ENCODE measurements at places on chromosomes 3 and 15.

- no peak for DNase-seq
Observed at GRCh38 chr15:95912728-95913127, 417.8 kb upstream of the NR2F2 start.

GRCh38 chr15:78811124-78811824, at the start of gene ADAMTS7:
ADAMTS7 (minus strand) TSS chr15:78811464; CDS start chr15:78811220, 244 bp downstream.
- peak; percentile 32 for DNase-seq

GRCh38 chr3:59839810-59840515, 790.1 kb upstream of the CFAP20DC start:
- DNase-seq = no peak

DNA sequence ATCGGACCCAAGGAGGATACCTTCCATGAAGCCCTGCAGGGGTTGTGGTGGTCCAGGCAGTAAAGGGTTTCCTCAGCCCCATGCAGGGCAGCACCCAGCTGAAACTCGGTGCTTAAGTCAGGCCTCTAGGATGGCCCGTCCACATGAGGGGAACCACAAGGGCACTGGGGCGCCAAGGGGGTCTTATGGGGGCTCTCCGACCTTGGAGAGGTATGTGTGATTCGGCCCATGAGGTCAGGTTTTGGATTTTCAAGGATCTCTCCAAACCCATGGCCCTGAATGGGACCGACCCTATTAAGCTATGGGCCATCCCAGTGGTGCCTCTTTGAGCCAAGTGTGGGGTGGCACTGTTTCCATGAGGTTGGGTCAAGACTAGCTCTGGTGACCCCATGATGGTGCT, 233.3 kb downstream of the SNRPN start:
- DNase-seq = no peak

- DNase-seq = peak; percentile 56
Observed at GRCh38 chr3:65979731-65980130, 59.0 kb downstream of the MAGI1 start.

- DNase-seq = no peak
Observed at GRCh38 chr3:43448098-43448497, 161.8 kb downstream of the SNRK start.

DNA sequence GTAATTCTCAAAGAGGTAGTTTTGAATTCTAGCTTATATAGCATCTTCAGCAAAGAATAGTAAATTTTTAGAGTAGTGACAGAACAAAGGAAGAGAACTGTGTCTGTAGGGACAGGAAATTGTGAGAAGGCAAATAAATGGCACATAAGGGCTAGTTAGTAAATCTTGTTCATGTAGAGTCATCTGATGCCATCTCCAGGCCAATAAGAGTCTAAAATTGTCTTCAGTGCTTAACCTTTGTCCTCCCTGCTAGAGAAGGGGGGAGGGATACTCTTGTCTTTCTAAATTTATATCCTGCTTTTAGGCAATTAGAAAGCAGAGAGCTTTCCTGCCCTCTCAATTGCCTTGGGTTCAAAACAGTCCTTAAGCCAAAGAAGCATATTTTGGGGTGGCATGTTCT, 87.0 kb upstream of the DNAJC19 start:
- no peak for DNase-seq

GRCh38 chr3:111747490-111747889, 111.6 kb upstream of the PHLDB2 start:
- DNase-seq = no peak

DNA sequence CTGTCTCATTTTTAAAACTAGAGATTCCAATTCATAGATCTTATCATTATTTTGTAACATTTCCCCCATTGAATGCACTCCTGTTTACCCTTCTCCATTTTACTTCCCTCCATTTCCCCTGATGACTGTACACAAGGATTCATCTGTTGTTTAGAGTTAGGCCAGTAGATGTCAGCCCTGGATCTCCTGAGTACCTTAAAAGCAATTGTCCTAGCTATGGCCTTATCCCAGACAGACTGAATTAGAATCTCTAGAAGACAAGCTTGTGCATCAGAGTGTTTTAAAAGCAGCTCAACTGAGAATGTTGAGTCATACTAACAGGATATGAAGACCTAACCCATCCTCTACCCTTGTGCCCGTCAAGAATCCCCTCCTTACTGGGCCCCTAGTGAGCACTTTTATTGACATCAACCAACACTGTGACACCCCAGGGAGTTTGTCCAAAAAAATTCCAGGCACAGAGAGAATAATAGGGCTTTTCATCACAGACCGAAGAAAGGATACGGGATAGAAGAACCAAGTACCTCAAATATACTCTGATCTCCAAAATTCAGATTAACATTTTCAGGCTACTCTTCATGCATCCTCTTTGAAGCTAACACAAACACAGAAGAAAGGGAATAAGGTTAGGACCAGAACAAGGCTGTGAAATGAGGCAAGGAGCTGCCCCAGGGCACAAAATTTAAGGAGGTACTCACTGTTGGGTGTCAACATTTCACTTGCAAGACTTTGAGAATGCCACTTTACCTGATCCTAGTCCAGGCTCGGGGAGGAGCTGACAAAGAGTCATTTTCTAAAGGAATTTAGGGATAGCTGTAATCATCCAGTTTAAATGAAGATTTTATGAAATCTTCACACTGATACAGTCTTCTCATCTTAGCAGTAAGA, 17.1 kb downstream of the ZBED2 start:
- peak; percentile 60 for DNase-seq

DNA sequence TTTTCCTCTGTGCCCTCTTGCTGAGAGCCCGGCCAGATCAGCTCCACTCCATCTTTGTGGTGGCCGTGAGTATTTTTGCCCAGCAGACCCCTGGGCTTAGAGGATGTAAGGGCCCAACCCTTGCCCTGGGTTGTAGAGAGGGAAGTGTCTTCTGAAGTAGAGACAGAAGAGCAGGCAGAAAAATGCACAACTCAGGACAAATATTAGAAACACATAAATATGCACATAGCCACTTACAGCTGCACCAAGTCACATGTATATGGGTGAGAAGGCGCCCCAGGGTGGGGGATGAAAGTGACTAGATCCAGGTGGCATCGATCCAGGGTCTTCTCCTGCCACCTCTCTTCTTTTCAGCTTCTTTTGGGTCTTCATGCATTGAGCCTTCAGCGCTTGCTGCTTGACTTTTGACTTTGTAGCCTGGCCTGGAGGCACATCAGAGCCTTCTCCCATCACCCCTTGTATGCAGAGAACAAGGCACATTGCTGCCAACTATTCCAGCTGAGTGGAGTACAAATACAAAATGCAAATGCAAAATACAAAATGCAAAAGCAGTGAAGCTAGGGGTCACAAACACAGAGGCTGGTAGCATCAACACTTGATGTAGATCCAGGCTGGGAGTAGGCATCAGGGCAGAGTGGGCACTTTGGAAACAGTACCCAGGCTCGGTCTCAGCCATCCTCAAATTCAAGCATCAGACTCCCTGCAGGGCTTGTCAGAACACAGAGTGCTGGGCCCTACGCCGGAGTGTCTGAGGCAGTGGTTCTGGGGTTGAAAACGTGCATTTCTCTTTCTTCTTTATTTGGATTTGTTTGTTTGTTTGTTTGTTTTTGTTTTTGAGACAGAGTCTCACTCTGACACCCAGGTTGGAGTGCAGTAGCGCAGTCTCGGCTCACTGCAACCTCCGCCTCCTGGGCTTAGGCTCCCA, 133.0 kb downstream of the ASB7 start:
- no peak for DNase-seq

GRCh38 chr15:74573987-74574386, 33.0 kb downstream of the ARID3B start:
- no peak for DNase-seq

DNA sequence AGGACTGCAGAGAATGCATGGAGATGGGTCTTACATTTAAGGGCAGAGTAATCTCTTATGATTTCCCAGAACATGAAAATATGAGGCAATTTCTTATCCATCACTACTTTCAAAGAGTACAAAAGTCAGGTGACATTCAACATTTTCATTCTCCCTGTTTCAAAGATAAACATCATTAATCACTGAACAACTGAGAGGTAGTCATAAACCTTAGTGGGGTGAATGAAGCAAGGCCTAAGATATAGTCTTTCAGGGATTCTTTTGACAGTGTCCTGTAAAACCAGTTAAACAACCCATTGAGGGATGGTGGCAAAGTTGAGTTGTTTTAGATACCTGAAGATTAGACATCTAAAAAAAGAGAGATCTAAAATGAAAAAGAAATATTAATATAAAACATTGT, 271.6 kb upstream of the CBLB start:
- no peak for DNase-seq

DNA sequence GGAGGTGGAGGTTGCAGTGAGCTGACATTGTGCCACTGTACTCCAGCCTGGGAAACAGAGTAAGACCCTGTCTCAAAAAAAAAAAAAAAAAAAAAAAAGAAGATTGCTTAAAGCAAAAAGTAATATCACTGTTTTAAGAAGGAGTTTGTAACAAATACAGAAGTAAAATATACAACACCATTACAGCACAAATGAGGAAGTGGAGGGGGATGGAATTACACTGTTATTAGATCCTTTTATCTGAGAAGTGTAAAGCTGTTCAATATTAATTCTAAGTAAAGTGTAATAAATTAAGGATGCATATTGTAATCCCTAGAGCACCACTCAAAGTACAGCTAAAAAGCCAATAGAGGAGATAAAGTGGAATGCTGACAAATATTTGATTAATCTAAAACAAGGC, 47.0 kb upstream of the SNRPA1 start:
- DNase-seq = no peak

- DNase-seq = no peak
Observed at GRCh38 chr15:100949691-100950090, 30.5 kb downstream of the LRRK1 start.

DNA sequence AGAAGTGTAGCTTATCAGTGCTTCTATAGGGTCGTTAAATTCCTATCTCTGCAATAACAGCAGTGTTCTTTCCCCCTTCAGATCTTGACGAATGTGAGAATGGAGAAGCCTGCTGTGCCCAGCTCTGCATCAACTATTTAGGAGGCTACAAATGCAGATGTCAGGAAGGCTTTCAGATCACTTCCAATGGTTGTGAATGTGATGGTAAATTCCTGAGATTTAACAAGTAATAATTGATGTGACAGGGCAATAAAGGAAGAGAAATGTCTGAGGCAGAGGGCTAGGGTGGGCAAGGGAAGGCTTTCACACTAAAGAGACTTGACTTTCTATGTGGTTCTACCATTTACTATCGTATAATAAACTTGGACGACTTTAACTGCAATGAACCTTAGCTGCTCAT, 711.7 kb upstream of the GOLIM4 start:
- no peak for DNase-seq

DNA sequence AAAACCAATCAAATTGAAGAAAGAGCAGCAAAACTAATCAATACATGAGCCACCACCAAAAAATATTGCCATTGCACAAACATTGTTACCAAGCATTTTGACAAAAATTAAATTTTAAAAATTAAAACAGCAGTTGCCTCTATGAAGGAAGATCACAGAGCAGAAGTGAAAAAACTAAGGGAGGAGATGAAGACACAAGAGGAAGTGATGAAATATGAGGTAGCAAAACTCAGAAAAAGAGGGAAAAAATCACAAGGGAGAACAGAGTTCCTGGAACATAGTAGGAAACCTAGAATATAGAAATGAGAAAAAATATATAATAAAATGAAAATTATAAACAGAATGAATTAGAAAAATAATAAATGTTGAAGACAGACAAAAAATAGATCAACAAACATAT, 7.3 kb upstream of the SERPINI2 start:
- no peak for DNase-seq

GRCh38 chr3:186964616-186965015, 34.3 kb downstream of the ST6GAL1 start:
- no peak for DNase-seq

- DNase-seq = no peak
Observed at GRCh38 chr3:22089284-22089683, 338.3 kb upstream of the ZNF385D start.

DNA sequence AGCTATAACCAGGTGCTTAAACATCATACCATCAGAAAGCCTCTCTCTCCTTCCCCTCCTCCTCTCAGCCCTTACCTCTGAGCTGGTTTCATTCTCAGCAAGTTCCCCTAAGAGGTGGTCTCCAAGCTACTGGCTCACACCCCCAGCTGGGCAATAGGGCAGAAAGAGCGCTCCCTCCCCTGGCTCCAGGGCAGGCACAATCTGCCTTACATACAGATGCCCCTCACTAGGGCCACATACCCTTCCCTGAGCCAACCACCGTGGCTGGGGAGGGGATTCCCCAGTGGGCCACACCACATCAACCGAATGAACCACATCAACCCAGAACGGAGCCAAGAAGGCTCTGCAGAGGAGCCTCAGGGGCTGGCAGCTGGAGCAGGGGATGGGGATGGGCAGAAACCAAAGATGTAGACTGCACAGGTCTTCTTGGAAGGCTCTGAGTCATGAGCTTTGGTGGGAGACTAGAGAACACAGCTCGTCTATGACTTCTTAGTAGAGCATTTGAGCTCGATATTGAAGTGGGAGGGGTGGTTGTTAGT, 4.6 kb upstream of the FBLN2 start:
- DNase-seq = peak; percentile 81

DNA sequence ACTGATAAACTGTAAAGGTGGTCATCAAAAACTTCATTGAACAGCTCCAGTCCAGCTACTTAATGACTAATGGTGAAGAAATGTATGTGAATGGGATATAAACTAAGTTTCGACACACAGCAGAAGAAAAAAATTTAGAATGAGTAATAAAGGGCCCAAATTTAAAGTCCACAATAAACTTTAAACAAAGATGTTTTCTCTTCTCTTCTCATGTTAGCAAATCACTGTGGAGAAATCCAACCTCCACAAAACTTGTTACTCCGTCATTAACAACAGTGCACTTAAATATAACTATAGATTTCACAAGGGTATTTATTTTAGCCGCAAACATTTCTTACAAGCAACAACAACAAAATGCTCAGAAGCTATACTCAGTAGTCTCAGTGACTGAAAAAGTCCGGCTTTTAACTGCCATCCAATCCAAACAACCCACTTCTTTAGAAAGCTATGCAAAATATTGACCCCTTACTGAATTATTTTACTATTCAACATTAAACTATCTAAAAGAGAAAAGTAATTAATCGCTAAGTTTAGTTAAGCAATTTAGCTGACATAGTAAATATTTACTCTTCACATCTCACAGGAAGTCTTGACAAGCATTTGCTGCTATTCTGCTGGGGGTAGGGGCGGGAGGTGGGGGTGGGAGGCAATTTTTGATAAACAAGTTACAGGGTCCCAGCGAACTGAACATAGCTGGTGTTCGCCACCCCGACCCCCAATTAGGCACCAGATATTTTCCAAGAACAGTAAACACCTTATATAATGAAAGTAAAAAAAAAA, 2.4 kb downstream of the IGF2BP2 start:
- DNase-seq = no peak

DNA sequence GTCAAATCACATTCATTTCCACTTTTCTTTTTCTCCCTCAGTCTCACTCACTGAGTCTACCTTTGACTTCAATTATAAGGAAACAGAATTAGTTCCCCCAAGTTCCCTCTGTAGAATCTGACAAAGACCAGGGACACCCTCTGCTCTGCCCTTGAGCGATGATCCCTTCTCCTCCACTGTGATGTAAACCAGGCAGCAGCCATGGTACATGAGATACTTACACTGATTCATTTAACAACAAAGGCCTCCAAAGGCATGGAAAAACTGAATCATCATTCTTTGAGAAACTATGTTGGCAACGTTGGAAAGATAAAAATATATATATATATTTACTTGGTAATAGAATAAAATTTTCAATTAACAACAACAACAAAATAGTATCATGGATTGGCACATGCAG, 84.1 kb downstream of the P3H2 start:
- DNase-seq = no peak

Measured in GM04504 (cell line).